Omental fat pad (tissue), 4 donors: ENCODE measurements at places on chromosomes 5 and 9.

GRCh38 chr5:131369558-131369957 is 105.7 kb downstream of the CDC42SE2 start:
- DNase-seq, result no peak

- no peak for DNase-seq
Observed at GRCh38 chr9:110579862-110580219, 300 bp upstream of the SVEP1 start.

- DNase-seq, result no peak
Observed at GRCh38 chr9:18074041-18074440, 399.9 kb upstream of the ADAMTSL1 start.

DNA sequence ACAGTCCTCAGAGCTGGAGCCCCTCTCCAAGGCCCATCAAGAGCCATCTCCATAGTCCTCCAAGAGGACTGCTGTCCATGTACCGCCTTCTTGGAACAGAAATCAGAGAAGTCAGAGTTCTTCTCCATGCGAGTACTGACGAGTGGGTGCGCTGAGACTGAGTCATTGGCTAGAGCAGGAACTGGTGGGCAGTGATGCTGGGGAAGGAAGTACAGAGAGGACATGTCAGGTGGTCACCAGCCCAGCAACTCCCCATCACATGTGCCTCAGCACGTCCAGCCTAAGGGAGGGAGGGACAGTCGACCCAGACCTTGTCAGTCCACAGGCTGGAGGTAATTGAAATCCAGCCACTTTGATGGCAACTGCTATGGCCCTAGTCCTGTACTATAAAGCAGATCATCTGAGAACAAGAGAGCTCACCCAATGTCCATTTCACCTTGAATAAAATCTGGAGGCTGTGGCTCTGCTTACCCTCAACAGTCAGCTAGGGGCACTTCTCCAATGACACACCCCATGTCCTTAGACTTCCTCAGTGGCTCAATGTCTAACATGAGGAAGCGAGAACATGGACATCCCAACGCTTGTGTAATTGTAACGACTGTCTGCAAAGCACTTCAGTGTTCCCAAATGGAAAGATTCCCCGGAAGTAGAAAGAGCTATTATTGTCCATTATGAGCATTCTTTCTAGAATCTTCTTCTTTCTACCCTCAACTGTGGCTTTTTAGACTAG is 15.0 kb upstream of the FBP1 start:
- no peak for DNase-seq

DNA sequence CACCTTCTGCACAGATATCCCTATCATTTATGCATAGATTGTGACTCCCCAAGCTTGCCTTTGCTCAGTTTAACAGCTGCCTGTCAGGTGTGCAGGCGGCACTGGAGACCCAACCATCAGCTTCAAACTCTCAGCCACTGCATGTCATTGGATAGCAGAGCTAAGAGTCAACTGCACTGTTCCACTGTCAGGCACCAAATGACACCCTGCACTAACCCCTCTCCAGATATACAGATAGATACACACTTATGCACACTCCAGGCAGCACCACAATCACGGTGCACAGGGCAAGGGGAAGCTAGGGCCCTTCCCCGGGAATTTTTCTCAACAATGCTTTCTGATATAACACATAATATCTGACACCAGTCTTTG is 142.3 kb downstream of the BNC2 start:
- DNase-seq, result no peak

GRCh38 chr5:51468196-51468595 is 84.9 kb downstream of the ISL1 start:
- DNase-seq, result no peak
